ENCODE measurements at places on chromosomes 2 and 18. TPM values are rescaled to one million over a fixed set of nuclear protein-coding genes. Genes with fewer than 3 reads are reported as not detected.

GRCh38 chr2:75138528-75138927 is 60.8 kb downstream of the TACR1 start:
- no peaks in the 10 kb centered on the region for H3K4me1 ChIP-seq
- no peak for DNase-seq
- H3K4me3 ChIP-seq = no peak overlapping the region
- H3K27me3 ChIP-seq = no peaks in the 10 kb centered on the region

DNA sequence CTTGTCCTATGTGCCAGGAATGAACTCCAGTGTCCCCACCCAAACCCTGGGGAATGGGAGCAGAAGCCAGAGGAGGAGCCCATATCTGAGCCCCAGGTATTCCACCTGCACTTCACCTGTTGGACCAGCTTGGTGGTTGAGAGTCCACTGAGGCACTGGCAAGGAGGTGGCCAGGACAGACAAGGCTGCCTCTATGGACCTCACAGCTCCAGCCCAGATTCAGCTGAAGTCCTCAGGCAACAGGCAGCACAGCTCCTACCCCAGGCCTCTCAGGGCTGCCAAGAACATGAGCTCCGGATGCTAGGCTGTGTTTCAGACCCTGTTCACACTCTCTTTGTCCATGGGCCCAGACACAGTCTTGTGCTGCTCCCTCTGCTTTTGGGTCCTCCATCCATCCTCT is 2.9 kb upstream of the IL1F10 start:
- DNase-seq = no peak
- no peak overlapping the region for H3K27ac ChIP-seq
- no peaks in the 10 kb centered on the region for H3K4me1 ChIP-seq
- H3K4me3 ChIP-seq = no peak overlapping the region

- no peak overlapping the region for H3K4me3 ChIP-seq
- DNase-seq = no peak
- H3K36me3 ChIP-seq = no peaks in the 10 kb centered on the region
- no peak overlapping the region for H3K27ac ChIP-seq
- no peaks in the 10 kb centered on the region for H3K27me3 ChIP-seq
These were observed 323.2 kb downstream of the PLCL1 start for GRCh38 chr2:198127627-198128026.

DNA sequence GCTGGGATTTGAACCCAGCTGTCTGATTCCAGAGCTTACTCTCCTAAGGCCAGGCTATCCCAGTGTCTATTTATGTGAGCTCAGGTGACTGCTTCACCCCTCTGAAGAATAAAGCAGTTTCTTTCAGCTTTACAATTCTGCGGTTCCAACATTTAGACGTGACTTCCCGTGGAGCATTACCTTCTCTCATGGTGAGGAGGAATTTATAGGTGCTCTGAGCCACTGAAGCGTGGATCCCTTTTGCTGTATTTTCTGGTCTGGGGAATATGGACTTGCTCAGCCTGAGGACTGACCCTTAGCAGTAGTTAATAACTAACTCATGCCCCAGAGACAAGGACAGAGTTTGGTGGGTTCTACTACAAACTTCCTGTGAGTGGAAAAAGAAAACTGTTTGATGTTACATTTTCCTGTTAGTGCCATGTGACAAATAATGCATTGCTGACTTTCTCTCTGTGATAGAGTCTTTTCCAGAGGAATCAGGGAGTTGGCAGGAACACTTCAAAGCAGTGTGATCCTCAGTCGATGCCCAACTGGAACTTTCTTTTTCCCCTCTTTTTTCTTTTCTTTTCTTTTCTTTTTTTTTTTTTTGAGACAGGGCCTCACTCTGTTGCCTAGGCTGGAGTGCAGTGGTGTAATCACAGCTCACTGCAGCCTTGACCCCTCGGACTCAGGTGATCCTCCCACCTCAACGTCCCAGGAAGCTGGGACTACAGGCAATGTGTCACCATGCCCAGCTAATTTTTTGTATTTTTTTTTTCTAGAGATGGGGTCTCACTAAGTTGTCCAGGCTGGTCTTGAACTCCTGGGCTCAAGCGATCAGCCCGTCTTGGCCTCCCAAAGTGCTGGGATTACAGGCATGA is 21.9 kb downstream of the CASP10 start:
- no peaks in the 10 kb centered on the region for H3K27me3 ChIP-seq
- no peak overlapping the region for H3K27ac ChIP-seq
- DNase-seq = no peak
- H3K4me1 ChIP-seq = peaks cover 8% of the 10 kb centered on the region

DNA sequence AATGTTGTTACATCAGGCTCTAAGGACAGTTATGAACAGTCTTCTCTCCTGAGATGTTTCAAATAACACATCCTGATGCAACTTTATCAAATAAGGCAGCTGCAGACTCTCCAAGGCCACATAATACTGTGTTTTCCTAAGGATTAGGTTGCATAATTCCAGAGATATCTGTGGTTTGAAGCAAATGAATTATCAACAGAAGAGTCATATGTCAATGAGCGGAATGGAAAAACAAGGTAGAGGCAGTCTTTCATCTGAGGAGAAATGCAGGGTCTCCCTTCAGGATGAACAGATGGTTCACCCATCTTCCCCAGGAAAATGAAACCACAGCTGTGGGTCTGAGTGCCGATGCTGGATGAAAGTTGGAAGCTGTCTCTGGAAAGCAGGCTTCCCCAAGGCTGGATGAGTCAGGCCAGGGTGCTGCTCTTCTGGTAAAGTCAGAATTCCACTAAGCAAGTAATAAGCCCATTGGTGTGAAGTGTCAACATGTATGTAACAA is 22.2 kb downstream of the LYG1 start:
- DNase-seq = no peak
- no peak overlapping the region for H3K4me3 ChIP-seq
- no peak overlapping the region for H3K27ac ChIP-seq
- H3K27me3 ChIP-seq = no peaks in the 10 kb centered on the region
- H3K4me1 ChIP-seq = no peaks in the 10 kb centered on the region

- H3K27me3 ChIP-seq = no peaks in the 10 kb centered on the region
- H3K4me1 ChIP-seq = no peaks in the 10 kb centered on the region
- H3K36me3 ChIP-seq = no peaks in the 10 kb centered on the region
- H3K4me3 ChIP-seq = no peak overlapping the region
- H3K27ac ChIP-seq = no peak overlapping the region
These were observed 53.3 kb upstream of the TTN start for GRCh38 chr2:178860551-178860950.

GRCh38 chr2:3729786-3730185 is 26.4 kb downstream of the DCDC2C start:
- H3K27me3 ChIP-seq = no peaks in the 10 kb centered on the region
- no peaks in the 10 kb centered on the region for H3K4me1 ChIP-seq
- no peak overlapping the region for H3K27ac ChIP-seq
- DNase-seq = no peak
- no peaks in the 10 kb centered on the region for H3K36me3 ChIP-seq

DNA sequence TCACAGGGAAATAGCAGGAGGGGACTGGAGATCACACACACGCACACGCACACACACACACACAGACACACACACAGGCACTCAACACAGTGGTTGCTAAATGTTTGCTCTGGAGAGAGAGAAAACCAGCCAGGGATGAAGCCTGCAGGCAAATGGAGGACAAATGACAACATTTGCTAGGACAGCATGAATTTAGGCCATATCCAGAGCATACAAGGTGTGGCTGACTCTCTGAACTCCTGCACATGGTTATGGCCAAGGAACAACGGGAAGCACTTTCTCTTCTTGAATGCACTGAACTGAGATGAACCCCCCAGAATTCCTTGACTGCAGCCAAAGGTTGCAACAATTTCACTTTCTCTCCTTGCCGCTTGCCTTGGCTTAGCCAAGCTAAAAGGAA is 230.0 kb upstream of the RASGRP3 start:
- H3K4me1 ChIP-seq = no peaks in the 10 kb centered on the region
- H3K27ac ChIP-seq = no peak overlapping the region
- no peaks in the 10 kb centered on the region for H3K27me3 ChIP-seq
- H3K36me3 ChIP-seq = no peaks in the 10 kb centered on the region
- H3K4me3 ChIP-seq = no peak overlapping the region
- DNase-seq = no peak

DNA sequence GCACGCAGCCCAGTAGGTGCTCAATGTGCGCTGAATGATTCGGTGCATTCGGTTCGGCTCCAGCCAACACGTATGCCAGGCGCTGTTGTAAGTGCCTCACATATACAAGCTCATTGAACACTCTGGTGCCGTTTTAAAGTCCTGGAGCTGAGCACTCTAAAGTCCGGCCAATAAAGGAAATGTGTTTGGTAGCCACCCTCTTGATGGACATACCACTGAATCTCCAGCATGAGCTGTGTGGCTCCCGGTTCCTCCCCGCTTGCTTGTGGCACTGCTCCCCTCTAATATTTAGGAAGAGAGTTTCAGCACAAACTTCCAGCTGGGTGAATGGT is 112.1 kb downstream of the MCFD2 start:
- no peak overlapping the region for H3K4me3 ChIP-seq
- no peaks in the 10 kb centered on the region for H3K36me3 ChIP-seq
- H3K27me3 ChIP-seq = no peaks in the 10 kb centered on the region
- H3K27ac ChIP-seq = no peak overlapping the region
- DNase-seq = no peak

- no peaks in the 10 kb centered on the region for H3K27me3 ChIP-seq
- no peak overlapping the region for H3K4me3 ChIP-seq
- H3K4me1 ChIP-seq = no peaks in the 10 kb centered on the region
- no peak for DNase-seq
- H3K36me3 ChIP-seq = no peaks in the 10 kb centered on the region
These were observed 14.7 kb downstream of the DAW1 start for GRCh38 chr2:227886149-227886548.

DNA sequence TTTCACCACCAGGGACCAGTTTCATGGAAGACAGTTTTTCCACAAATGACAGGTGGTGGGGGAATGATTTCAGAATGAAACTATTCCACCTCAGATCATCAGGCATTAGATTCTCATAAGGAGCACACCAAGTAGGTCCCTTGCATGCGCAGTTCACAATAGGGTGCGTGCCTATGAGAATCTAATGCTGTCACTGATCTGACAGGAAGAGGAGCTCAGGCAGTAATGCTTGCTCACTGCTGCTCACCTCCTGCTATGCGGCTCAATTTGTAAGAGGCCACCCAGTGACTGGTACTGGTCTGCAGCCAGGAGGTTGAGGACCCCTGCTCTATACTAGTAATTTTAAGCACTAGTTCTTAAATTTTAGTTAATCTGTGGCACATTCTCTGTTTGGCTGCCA is 107.8 kb downstream of the IKZF2 start:
- H3K36me3 ChIP-seq = peaks cover 24% of the 10 kb centered on the region
- H3K27ac ChIP-seq = no peak overlapping the region
- DNase-seq = no peak
- peaks cover 5% of the 10 kb centered on the region for H3K4me1 ChIP-seq
- no peaks in the 10 kb centered on the region for H3K27me3 ChIP-seq
- no peak overlapping the region for H3K4me3 ChIP-seq

GRCh38 chr18:23313379-23313778 is 139.7 kb upstream of the RIOK3 start:
- peaks cover 43% of the 10 kb centered on the region for H3K4me1 ChIP-seq
- H3K27me3 ChIP-seq = no peaks in the 10 kb centered on the region
- no peak overlapping the region for H3K4me3 ChIP-seq
- no peak for DNase-seq
- H3K36me3 ChIP-seq = no peaks in the 10 kb centered on the region
- no peak overlapping the region for H3K27ac ChIP-seq

DNA sequence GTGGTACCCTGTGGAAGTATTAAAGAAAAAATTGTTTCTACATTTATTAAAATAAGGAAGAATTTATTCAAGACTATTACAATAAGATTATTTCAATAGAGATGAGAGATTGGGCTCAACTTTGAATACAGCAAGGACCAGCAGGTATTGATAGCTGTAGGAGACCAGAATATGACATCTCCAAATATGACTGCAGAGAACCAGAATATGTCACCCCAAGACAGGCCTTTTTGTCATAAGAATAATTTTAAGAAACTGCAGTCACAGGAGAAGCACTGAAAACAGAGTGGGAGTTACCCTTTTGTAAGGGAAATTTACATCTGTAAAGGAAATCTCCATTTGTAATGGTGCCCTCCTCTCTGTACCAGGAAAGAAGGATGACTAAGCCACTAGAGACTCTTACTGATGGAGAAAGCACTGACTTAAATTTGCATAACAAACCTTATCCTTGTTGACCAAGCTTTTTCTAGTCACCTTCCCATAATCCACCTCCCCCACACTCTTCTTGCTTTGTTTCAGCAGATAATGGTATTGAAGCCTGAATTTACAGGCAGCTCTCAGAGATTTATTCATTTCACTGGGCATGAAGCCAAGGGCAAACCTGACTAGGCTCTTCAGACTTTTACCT is 145.1 kb upstream of the RMP24 start:
- no peaks in the 10 kb centered on the region for H3K4me1 ChIP-seq
- no peak overlapping the region for H3K4me3 ChIP-seq
- H3K27ac ChIP-seq = no peak overlapping the region
- H3K36me3 ChIP-seq = no peaks in the 10 kb centered on the region
- no peaks in the 10 kb centered on the region for H3K27me3 ChIP-seq
- no peak for DNase-seq

- H3K27me3 ChIP-seq = no peaks in the 10 kb centered on the region
- no peak for DNase-seq
- no peak overlapping the region for H3K4me3 ChIP-seq
- H3K4me1 ChIP-seq = no peaks in the 10 kb centered on the region
These were observed 432.0 kb downstream of the CCDC85A start for GRCh38 chr2:56615760-56616159.

GRCh38 chr2:9252002-9252357 is 45.4 kb downstream of the ASAP2 start:
- no peak overlapping the region for H3K4me3 ChIP-seq
- no peak for DNase-seq
- H3K4me1 ChIP-seq = no peaks in the 10 kb centered on the region
- no peaks in the 10 kb centered on the region for H3K36me3 ChIP-seq
- H3K27me3 ChIP-seq = no peaks in the 10 kb centered on the region

GRCh38 chr18:55240978-55241377 is 281.7 kb upstream of the CCDC68 start:
- no peak overlapping the region for H3K4me3 ChIP-seq
- no peaks in the 10 kb centered on the region for H3K36me3 ChIP-seq
- no peak for DNase-seq
- no peaks in the 10 kb centered on the region for H3K4me1 ChIP-seq

GRCh38 chr2:86518481-86518880 is 44.8 kb downstream of the CHMP3 start:
- H3K36me3 ChIP-seq = no peaks in the 10 kb centered on the region
- H3K4me1 ChIP-seq = no peaks in the 10 kb centered on the region
- DNase-seq = peak; percentile 70
- H3K27me3 ChIP-seq = no peaks in the 10 kb centered on the region
- no peak overlapping the region for H3K27ac ChIP-seq

GRCh38 chr2:219247678-219248642 is 2.7 kb downstream of the STK16 start:
- no peaks in the 10 kb centered on the region for H3K27me3 ChIP-seq
- H3K4me1 ChIP-seq = peaks cover 78% of the 10 kb centered on the region
- no peak overlapping the region for H3K4me3 ChIP-seq
- DNase-seq = no peak
- H3K27ac ChIP-seq = peak overlapping the region; percentile 97
- peaks cover 40% of the 10 kb centered on the region for H3K36me3 ChIP-seq

AFF3 gene
- total RNA-seq = 5.6 TPM

CRIM1 gene
- total RNA-seq = 34.1 TPM

CCDC141 gene
- 2.0 TPM for total RNA-seq

ARID5A gene
- 114 TPM for total RNA-seq

SCYGR4 gene
- not detected for total RNA-seq

DSC2 gene
- total RNA-seq = 0.40 TPM

RIOK3 gene
- 164 TPM for total RNA-seq

SERPINE2 gene
- total RNA-seq = 14.6 TPM

ZAP70 gene
- 883 TPM for total RNA-seq

LONRF2 gene
- total RNA-seq = not detected

FBLN7 gene
- total RNA-seq = not detected

DNAJC10 gene
- total RNA-seq = 63.0 TPM

Measured in natural killer cell (primary cell).